SK-N-MC (cell line): ENCODE measurements at places on chromosomes 6 and 20.

DNA sequence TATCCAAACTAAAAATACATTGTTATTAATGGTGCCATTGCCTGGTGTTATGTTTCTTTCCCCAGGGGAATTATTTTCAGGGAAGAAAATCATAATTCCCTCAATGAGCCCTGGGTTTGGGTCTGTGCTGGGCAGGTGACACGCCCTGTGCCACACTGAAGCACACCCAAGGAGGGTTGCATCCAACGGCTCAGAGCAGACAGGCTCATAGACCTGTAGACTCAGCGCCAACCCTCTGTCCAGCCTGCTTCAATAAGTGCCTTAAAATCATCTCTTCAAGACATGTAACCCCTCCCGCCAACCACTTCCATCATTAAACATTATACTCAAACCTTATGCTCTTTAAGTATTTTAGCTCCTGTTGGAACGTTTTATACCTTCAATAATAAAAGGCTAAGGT is 225.3 kb upstream of the CDH4 start:
- no peak for DNase-seq

GRCh38 chr6:102204351-102204750 is 810.8 kb downstream of the GRIK2 start:
- DNase-seq: no peak

DNA sequence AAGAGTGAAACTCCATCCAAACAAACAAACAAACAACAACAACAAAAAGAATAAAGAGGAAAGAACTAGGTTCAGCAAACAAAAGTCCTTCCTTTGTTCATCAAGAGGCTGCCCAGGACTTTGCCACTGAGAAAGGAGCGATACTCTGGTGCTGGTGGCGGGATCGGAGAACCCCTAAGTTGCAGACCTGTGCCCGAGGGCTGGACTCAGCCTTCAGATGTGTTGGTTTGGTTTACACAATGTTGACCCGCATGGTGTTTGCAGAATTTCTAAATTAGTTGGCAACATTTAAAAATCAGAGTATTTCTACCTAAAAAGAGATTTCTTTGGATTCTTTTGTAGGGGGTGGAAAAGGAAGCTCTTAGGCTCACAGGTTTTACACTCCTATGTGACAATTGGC is 42.5 kb downstream of the TRAM2 start:
- no peak for DNase-seq

GRCh38 chr6:151257985-151258445 is 18.2 kb downstream of the AKAP12 start:
- no peak for DNase-seq

- no peak for DNase-seq
These were observed 7.6 kb downstream of the RPS21 start for GRCh38 chr20:62394248-62395245.

DNA sequence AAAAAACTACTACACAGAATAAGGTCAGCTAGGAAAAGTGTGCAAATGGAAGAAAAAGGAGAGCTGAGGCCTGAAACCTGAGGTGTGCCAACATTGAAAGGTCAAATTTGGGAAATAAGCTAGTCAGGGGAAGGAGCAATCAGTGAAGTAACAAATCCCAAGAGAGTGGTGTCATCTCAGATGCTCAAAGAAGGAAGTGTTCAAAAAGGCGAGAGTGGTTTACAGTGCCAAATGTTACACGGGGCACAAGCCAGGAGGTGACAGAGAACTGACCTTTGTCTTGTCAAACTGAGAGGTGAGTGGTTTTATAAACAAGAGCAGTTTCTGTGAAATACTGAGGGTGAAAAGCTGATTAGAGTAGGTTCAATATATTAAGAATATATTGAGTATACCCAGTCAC is 83.0 kb upstream of the TCF21 start:
- DNase-seq: no peak

DNA sequence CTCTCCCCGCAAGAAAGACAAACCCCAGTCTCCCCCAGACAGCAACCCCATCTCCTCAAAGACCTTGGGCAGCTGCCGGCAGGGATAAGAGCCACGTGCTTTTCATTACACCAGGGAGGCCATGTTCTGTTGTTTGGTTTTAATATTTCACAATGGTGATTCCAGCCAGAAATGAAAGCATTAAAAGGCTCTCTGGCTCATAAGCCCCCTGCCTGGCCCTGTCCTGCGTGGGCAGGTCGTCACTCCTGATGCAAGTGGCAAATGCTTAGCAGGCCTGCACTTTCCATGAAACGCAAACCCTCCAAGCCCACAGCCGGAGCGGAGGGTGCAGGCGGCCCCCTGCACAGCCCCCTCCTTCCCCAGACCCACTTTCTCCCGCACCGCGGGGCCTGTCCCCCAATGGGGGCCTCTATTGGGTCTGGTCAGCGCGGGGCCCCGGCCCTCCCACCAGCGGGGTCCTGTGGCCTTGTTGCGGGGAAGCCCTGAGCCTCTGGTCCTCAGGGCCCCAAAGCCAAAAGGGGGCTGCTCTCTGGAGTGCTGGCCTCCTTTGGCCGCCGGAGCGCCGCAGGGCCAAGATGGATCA is 77.2 kb downstream of the TMEM242 start:
- no peak for DNase-seq

DNA sequence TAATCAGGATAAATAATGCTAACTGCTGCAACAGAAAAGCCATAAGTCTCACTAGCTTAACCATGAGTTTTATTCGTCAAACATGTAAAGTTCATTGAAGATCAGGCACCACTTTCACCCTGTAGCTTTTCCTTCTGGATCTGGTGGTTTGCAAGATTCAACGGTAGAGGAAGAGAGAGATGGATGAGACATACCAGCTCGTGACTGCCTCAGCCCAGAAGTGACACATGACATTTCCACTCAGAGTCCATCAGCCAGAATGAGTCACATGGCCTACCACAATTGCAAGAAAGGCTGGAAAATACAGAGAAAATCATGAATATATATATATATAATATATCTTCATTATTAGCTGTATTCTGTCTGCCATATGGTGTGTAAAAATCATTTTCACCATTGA is 29.0 kb downstream of the SPTLC3 start:
- no peak for DNase-seq

DNA sequence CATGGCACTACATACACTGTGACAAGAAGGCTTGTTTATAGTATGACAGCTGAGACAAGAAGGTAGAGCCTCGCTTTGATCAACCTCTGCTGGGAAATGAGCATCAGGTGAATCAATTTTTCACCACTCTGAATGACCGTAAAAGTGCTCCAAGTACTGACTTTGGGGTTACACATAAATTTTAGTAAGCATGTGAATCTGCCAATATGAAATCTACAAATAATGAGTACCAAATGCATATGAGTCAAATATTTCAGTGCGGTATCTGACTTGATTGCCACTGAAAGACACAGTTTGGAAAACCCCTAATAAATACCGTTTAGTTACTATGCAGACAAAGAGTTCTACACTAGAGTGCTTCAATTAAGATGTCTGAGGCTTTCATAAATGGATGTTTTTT is 77.8 kb downstream of the ATG5 start:
- no peak for DNase-seq
